ENCODE measurements at places on chromosomes 4 and X.

DNA sequence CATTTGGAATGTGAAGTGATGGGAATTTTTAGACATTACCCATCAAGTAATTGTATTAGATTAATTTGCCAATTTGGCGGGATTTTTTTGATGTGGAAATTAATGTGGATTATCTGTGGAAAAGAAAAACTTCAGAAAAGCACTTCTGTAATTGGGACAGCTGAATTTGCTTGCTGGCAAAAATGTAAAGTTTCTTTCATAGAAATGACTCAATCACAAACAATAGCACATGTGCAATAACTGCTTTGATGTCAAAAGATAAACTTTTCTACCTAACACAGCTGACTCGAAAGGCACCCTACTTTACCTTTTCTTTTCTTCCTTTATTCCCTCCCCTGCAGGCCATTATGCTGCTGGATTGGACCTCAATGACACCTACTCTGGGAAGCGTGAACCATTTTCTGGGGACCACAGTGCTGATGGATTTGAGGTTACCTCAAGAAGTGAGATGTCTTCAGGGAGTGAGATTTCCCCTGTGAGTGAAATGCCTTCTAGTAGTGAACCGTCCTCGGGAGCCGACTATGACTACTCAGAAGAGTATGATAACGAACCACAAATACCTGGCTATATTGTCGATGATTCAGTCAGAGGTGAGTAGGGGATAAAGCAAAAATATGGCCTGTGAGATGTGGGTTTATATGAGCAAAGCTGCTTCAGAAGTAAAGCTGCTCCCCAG is 1.4 kb downstream of the AREG start:
- DNase-seq: peak; percentile 76

GRCh38 chr4:79413032-79413885 is 5.2 kb upstream of the GK2 start:
- no peak for DNase-seq

- no peak for DNase-seq
Observed at GRCh38 chrX:40244980-40245379, 147.2 kb upstream of the BCOR start.

DNA sequence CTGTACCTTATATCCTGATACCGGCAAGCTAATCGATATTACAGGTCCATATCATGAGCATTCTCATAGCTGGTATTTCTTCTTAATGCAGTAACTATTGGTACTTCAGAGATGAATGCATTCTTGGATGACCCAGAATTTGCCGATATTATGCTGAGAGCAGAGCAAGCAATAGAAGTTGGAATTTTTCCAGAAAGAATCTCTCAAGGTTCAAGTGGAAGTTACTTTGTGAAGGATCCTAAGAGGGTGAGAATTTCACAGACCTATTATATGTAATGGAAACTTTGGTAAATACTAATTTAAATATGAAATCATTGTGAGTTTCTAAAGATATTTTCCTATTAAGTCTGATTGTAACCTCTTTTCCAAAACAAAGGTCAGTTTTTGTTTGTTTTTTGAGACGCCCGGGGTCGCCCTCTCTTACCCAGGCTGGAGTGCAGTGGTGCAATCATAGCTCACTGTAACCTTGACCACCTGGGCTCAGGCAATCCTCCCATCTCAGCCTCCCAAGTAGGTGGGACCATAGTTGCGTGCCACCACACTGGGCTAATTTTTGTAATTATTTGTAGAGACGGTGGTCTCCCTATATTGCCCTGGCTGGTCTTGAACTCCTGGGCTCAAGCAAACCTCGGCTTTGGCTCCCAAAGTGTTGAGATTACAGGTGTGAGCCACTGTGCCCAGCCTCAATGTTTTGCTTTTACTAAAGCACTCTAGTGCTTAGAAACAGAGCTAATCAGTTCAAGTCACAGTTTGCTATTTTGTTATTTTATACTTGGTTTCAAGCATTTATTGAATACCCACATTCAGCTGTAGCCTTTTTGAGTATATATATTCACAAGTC is 18.6 kb downstream of the PI4K2B start:
- no peak for DNase-seq

DNA sequence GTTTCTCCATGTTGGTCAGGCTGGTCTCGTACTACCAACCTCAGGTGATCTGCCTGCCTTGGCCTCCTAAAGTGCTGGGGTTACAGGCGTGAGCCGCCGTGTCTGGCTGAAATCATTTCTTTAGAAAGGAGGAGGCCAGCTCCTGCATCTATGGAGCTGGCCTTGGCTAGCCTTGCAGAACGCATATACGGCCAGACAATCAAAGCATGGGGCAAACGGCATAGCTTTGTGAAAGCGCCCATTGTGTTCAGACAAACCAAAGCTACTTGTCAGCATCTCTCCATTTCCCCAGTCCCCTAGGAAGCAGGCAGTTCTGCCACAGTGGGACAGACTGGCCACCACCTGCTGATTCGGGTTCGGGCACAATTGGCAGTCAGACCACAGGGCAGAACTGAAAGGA is 48.9 kb upstream of the IQSEC2 start:
- DNase-seq: no peak

- DNase-seq: peak; percentile 36
Observed at GRCh38 chr4:94758700-94759399, 1.1 kb downstream of the BMPR1B start.

DNA sequence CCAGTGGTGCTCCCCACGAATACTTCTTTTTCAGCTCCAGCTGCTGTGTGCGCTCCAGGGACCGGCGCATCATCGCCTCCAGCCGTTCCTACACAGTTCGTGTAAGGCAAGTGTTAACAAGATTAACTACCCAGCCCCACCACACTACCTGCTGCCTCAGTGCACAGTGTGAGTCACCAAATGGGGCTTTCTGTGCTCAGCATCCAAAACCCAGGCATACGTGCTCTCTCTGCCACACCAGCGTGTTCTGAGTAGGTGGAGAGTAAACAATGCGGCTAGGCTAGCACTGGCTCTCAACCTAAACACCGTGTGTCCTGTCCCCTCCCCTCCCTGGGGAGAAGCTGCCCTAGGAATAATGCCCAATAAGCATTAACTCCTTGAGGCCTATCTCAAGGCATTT is 60.0 kb downstream of the MAP7D2 start:
- peak; percentile 90 for DNase-seq

- DNase-seq: no peak
Observed at GRCh38 chr4:72557021-72557420, 12.0 kb downstream of the ADAMTS3 start.

GRCh38 chr4:78846258-78846657 is 70.1 kb downstream of the BMP2K start:
- DNase-seq: no peak

DNA sequence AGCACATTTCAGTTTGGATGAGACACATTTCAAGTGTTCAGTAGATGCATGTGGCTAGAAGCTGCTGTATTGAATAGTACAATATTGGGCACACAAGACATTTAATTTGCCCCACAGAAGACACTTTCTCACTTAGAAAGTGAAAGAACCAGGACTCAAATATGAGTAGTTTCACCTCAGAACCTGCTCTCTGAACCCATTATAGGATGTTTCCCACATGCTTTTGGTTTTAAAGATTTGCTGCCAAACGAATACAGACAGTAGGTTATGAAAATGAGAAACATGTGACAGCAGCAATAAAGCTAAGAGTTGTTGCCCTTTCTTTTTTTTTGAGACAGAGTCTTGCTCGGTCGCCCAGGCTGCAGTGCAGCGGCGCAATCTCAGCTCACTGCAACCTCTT is 32.3 kb downstream of the C4orf54 start:
- DNase-seq: no peak

- DNase-seq: no peak
Observed at GRCh38 chrX:18698737-18699650, 8.5 kb upstream of the PPEF1 start.

- no peak for DNase-seq
Observed at GRCh38 chr4:20857081-20857480, 156.8 kb downstream of the PACRGL start.

- DNase-seq: no peak
Observed at GRCh38 chr4:129804461-129804981, 708.6 kb downstream of the C4orf33 start.

GRCh38 chrX:46408553-46409407 is 136.4 kb downstream of the ZNF674 start:
- peak; percentile 39 for DNase-seq

DNA sequence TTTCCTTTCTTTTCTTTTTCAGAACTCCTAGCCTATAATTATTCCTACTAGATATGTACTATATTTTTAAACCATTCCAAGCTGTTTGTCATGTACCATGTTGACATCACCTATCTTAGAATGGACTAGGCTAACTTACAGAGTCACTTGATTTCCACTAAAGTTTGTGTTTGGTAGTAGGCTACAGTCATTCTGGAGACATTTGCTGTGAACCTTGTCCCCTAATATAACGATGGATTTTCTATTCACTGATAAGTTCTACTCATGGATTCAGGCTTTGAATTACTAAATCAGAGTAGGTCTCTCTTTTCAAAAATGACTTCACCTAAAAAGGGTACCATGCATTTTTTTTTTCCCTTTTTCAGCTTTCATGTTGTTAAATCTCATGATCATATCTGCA is 93.4 kb downstream of the PHEX start:
- DNase-seq: no peak

- no peak for DNase-seq
Observed at GRCh38 chr4:75919920-75920319, 17.7 kb upstream of the PPEF2 start.

- DNase-seq: no peak
Observed at GRCh38 chr4:124526331-124526730, 186.2 kb downstream of the ANKRD50 start.

DNA sequence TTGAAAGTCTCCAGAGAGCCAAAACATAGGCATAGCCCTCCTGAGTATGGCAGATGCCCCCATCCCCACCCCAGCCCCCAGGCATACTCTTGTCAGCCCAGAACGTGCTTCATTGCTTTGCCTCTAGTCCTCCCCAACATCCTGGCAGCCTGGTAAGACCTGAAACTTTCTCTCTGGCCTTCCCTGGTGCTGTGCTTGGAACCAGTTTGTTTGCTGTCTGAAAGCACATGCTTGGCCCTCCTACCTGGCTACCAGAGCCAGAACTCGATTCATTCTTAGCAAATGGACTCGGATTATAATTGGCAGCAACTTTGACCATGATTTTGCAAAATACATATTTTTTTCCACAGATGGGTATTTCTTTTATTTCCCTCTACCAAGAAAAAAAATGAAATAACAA is 248.1 kb downstream of the USP46 start:
- no peak for DNase-seq

GRCh38 chr4:52711834-52712250 is 39.4 kb downstream of the ERVMER34-1 start:
- no peak for DNase-seq

- DNase-seq: no peak
Observed at GRCh38 chrX:132090403-132091159, 37.2 kb downstream of the FRMD7 start.

GRCh38 chrX:4043951-4044350 is 330.5 kb upstream of the PRKX start:
- DNase-seq: no peak

GRCh38 chr4:111433441-111433840 is 711.8 kb upstream of the FAM241A start:
- no peak for DNase-seq

- DNase-seq: no peak
Observed at GRCh38 chr4:2489841-2490552, 21.1 kb downstream of the RNF4 start.

DNA sequence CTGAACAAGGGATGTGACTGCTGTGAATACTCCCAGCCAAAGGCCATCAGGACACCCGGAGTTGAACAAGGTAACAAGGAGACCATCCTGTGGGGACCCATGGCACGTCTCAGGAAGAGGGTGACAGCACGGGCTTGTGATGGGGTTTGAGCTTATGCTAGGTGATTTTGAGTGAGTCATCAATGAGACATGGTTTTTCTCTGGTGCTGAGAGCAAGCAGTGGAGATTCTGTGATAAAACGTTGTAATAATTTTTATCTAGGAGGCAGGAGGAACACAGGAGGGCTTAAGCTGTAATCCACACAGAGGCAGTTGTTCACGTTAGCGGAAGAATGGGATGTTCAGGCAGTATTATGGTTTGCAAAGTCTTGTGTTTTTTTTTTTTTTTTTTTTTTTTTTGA is 36.0 kb downstream of the TRIML1 start:
- DNase-seq: peak; percentile 62

DNA sequence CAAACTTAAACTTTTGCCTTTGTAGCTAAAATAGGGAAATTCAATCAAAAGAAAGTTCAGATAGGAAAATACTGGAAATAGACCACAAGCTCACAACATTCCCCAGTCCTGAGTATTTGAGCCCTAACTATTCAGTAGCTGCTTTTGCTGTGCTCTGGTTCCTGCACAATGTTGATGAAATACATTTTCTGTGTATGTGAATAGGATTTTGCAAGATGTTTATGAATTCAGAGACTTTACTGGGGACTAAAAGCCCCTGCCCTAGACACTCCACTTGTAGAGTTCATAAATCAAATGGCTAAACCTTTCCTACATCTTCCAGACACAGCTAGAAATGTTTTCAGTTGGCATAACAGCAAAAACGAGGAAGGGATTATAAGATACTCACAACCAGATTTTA is 105.9 kb downstream of the FBXO8 start:
- DNase-seq: no peak

- no peak for DNase-seq
Observed at GRCh38 chrX:136861877-136862276, 18.6 kb downstream of the RBMX start.

- DNase-seq: no peak
Observed at GRCh38 chr4:102505708-102506107, 4.5 kb downstream of the NFKB1 start.

- DNase-seq: no peak
Observed at GRCh38 chrX:142549923-142550322, 344.8 kb upstream of the MAGEC2 start.

- DNase-seq: no peak
Observed at GRCh38 chr4:830601-831482, 4.9 kb upstream of the CPLX1 start.
